ENCODE measurements at places on chromosomes 7 and 10.

GRCh38 chr7:24665564-24666294, 91.5 kb downstream of the GSDME start:
- ATAC-seq: peak; percentile 67

DNA sequence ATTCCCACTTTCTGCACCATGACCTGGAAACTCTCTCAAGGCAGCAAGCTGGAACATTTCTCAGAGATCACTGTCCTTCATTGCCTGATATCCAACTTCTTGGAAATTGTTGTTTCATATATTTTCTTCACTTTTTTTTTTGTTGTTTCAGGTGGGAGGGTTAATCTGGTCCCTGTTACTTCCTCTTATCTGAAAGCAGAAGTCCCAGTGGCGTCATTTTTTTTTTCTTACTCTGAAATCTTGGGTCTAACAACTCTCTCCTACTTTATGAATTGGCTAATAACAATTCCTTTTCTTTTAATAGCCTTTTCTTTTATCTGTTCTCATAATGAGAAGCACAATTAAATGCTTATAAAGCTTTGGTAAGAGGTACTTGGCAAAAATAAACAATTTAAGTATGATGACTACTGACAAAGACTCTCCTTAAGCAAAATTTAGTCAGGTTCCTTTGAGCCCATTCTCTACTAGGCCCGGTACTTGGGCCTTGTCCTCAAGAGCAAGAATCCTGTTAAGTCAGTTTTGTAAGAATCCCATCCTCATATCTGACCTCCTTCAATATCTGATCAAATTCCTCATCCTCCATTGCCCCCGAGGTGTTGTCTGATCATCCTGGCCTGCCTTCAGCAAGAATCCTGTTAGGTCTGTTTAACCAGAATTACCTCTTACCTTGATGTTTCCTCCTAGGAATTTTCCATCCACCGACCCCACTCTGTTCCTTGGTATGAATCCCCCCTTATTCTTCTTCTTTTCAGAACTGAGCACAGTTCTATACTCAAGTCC, 11.5 kb upstream of the CC2D2B start:
- ATAC-seq: no peak

DNA sequence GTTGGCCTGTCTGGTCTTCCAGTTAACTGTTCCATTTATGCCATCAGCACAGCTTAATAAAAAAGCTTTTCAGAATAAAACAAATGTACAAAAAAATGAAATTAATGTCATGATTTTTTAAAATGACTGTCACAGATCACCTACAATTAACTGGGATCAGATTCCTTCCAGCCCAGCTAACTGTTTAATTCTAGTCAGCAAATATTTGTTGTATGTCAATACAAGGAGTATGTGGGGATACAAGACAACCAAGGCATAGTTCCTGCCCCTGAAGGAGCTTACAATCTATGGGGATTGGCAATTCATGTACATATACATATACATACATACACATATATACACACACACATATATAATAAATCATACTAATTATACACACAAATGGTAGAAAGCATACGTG, 16.5 kb downstream of the SGCE start:
- no peak for ATAC-seq

DNA sequence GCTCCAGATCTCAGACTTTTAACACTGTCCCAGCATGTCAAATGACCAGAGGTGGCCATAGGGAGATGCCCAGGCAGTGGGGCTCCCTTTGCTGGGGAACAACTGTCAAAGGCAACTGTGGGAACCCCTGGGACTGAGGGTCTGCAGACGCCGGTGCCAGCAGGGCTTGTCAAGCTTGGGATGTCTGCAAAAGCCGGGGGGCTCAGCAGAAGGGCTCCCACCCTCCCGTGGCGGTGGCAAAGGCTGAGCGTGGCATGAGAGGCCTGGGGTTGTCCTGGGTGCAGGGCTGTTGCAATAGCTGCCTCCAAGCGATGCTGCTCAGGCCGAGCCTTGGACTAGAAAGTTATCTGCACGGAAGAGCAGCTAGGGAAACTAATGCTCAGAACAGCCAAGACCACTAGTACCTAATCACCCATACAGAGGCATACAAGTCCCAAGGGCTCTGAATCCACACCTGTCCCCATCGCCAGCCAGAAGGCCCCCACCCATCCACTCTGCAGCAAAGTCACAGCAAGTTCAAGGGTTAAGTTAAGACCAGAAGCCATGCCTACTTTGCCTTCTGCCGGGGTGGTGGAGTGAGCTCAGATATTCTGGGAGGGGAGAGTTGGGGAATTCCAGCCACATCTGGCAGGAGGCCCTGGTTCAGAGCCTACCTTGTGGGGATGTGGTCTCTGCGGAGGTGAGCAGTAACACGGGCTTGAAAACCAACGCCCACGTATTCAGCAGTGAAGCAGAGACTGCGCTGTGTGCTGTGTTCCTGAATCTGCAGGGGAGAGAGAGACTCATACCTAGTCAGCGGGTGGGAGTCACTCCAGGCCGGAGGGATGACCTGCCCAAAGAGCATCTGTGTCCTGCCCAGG, 4.6 kb downstream of the SH2B2 start:
- no peak for ATAC-seq

DNA sequence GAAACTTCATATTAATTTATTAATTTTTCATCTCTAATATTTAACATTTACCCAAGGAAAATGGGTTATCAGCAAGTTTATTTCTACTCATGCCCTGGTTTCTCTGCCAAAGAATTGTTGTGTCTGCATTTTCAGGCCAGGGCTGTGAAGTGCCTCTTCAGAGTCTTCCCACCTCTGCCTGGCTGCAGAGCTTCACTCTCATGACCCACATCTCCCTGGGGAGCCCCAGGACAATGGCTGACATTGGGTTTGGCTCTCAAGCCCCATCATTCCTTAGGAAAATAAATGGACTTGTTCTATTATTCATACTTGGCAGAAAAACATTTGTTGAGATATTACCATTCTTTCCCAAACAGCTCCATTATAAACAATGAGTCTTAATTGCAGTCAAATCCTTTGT, 30.3 kb downstream of the CACNA2D1 start:
- no peak for ATAC-seq

DNA sequence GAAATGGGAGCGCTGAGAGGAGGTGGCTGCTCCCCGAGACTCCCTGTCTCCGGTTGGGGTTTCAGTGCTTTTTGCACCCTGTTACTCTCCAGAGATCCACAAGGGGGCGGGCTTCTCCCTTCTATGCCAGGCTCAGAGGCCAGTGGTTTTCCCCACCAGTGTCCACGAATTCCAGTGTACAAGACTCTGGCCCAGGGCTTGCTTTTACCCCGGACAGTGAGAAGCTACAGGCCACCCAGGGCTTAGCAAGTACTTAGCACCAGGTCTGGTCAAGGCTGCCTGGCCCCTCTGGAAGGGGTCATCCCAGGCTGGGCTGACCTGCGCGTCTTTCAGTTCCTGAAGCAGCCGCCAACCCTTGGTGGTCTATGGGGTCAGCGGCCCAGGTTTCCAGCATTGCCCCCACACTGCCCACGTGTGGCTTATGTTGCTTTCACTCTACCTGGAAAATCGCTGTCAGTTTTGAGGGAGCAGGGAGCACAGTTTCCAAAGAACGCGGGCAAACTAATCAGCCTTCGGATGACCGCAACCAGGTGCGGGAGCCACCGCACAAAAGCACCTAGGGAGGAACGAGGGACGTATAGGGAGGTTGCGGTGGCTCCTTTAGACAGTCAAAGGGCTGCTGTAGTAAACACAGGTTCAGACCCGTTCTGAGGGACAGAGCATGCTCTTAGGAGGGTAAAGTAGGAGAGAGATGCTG, 6.8 kb downstream of the CYP26A1 start:
- peak; percentile 70 for ATAC-seq

- ATAC-seq: no peak
These were observed 612.2 kb upstream of the MKI67 start for GRCh38 chr10:128738386-128738915.

DNA sequence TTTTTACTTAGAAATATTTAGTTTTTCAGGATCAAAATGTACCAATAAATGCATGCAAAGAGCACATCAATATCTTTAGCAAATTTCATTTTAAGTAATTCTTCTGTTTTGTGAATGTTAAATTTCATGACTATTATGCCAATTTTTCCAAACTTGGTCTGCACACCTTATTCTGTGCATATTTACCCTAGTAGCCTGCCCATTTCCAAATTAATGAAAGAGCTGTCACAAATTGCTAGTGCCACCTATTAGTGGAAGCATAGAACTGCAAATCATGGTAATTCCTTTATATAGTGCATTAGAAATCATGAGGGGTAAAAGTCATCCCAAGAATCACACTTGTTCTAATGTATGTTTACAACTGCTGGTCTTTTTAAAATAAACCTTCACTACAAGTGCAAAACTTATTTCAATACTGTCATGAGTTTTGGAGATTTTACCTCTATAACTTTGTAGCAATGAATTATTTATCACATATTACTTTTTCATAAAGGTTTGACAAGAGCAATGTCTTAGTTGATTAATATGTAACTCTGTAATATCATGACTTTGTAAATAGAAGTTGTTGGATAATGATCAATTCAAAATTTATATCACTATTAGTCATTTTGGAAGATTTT, 5.7 kb downstream of the SEMA3A start:
- ATAC-seq: no peak

GRCh38 chr10:36053271-36053670, 411.2 kb upstream of the FZD8 start:
- no peak for ATAC-seq

DNA sequence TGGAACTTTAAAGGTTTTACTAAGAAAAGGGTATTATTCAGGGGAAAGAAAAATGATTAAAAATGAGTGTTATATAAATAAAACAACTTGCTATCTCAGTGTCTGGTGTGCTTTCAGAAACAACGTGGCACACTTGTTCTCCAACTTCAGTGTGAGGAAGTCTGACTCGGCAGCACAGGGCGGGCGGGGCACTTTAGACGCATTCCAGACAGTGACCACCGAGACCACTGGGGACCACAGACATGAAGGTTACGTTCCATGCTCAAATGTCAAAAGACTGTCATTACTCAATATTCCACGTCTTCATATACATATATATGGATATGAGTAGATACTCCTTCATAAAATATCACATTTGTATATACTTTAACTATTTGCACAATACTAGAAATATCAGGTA, 87.0 kb downstream of the LARP4B start:
- no peak for ATAC-seq

DNA sequence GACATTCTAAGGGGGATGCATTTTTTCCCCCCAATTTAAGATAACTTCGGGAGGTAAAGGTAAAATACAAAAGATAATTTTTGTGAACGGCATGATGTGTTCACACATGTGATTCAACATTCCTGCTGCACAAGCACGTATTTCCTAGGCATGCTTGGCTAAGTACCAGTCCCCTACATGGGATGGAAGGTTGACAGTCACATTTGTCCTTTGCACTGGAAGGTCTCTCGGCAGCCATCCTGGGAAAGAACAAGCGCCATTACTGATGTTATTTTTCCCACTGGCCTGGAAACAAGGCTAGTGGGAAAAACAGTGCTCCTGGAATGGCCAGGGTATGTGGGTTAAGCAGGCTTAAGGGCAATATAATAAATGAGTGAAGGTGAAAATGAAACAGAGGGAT, 276.2 kb upstream of the AOAH start:
- no peak for ATAC-seq

GRCh38 chr10:133439517-133440461, 14.0 kb upstream of the SCART1 start:
- ATAC-seq: no peak

GRCh38 chr7:31720366-31720765, 33.4 kb downstream of the PPP1R17 start:
- no peak for ATAC-seq

DNA sequence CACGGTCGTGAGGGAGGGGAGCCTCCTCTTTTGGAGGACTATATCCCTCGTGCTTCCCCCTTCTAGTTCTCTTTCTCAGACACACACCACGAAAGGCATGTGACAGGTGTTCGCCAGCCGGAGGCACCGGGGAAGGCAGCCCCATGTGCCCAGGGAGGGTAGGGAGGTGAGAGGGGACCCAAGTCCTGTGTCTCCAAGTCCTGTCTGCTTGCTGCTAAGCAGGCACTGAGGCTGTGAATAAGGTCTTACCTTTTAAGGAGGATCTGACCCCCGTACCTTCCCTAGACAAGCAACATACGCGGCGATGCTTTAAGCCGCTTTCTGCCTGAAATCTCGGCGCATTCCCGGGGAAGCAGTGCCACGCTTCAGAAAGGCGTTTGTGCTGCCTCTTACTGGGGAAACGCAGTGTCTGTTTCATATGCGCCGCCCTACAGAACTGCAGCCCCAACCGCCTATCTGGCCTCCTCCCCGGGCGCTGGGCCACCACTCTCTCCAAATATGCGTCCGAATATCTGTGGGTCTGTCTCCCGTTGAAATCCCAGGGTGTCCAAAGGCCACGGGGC, 770 bp downstream of the PLXNA4 start:
- peak; percentile 36 for ATAC-seq

DNA sequence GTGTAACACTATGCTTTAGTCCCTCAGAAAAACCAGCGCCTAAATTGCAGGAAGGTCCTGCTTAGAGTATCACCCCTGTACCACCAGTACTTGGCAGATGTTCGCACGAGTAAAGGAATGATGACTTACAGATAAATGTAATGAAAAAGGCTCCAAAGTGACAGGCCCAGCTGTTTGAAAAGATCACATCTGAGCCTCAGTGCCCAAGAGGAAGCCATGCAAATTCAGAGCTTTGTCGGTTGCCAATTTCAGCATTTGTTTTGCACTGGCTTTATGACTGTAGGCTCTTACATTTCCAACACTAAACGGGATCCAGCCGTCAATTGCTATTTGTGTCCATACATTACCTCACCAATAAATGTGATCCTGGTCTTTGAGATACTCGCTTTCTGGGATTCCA, 60.6 kb upstream of the GAD2 start:
- peak; percentile 26 for ATAC-seq

- ATAC-seq: peak; percentile 75
These were observed 427.2 kb upstream of the KLF6 start for GRCh38 chr10:4212111-4212630.

DNA sequence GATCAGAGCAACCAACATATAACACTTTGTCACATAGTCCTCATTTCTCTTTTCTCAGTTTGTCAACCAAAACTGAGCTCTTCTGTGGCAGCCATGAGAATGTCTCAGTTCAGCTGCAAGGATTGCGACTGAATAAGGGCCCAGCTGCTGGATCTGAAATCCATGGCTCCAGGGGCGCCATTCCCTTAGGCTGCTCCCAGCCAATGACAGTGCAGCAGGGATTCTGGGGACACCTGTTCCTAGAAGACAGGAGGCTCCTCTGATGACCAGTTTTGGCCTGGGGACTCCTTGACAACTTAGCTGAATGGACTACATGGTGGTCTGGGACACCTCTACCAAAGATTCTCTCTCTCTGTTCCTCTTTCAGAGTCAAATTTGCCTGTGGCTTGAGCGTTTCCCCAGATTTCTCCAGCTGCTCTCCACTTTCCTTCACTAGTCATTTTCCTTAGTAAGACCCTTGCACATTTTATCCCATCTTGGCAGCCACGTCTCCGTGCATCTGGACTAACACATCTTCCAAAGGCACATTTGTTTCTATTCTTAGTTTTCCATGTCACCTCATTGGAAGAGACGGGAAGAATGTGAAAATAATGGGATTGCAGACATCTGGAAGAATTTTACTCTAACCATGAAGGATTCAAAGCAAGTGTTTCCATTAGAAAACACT, 28.1 kb upstream of the KIF5B start:
- no peak for ATAC-seq
